Activated naive CD4-positive, alpha-beta T cell treated with anti-CD3 and anti-CD28 coated beads for 36 hours (primary cell): ENCODE measurements at places on chromosomes 6 and 20. TPM values are rescaled to one million over a fixed set of nuclear protein-coding genes. Genes with fewer than 3 reads are reported as not detected.
A peak's percentile ranks its signal among the peaks of the same experiment; 100 is the strongest.

The GFRAL gene
- not detected for total RNA-seq

- no peak for DNase-seq
- H3K27ac ChIP-seq, result no peak overlapping the region
- H3K4me3 ChIP-seq, result no peak overlapping the region
- peaks cover 18% of the 10 kb centered on the region for H3K27me3 ChIP-seq
These were observed 60.3 kb downstream of the BMP6 start for GRCh38 chr6:7786214-7786661.

DNA sequence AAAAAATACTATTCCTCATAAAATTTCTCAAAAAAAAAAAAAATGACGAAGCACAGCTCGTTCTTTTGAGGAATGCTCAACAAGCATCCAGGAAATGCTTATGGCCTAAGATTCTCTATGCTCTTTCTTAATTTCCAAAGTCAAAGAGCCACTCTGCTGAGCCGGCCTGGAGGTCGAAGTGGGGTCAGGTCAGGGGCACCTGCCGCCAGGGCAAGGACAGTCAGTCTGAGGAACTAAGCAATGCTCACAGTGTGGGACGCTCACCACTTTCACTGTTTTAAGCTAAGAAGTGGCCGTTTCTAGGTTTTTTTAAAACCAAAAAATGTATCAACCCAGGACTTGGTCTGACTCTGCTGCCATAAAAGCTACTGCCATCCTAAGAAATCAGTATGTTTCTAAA lies 17.3 kb downstream of the YTHDF1 start:
- no peak overlapping the region for H3K4me3 ChIP-seq
- H3K27ac ChIP-seq, result no peak overlapping the region
- H3K4me1 ChIP-seq, result peaks cover 42% of the 10 kb centered on the region

- H3K36me3 ChIP-seq, result no peaks in the 10 kb centered on the region
- no peak for DNase-seq
- no peaks in the 10 kb centered on the region for H3K4me1 ChIP-seq
- H3K4me3 ChIP-seq, result no peak overlapping the region
- no peak overlapping the region for H3K27ac ChIP-seq
These were observed 2.5 kb downstream of the PRL start for GRCh38 chr6:22294301-22294700.

DNA sequence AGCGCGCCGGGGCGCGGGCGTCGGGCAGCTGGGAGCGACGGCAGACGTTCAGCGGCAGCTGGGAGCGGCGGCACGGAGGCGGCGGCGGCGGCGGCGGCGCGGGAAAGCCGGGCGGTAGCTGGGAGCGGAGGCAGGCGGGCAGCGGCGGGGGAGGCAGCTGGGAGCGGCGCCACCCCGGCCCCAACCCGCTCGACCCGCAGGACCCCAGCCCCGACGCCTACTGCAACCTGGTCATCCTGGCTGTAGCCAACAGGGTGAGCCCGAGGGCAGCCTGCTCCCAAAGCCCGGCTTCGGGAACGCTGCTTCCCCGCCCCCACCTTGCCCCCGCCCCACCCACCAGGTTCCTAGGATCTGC lies 8.9 kb downstream of the CCM2L start:
- no peak for DNase-seq
- H3K4me3 ChIP-seq, result peak overlapping the region; percentile 77
- H3K36me3 ChIP-seq, result peaks cover 2% of the 10 kb centered on the region
- peaks cover 16% of the 10 kb centered on the region for H3K4me1 ChIP-seq
- no peak overlapping the region for H3K27ac ChIP-seq
- peaks cover 65% of the 10 kb centered on the region for H3K27me3 ChIP-seq

The GPR6 gene
- total RNA-seq, result not detected

The DDO gene
- total RNA-seq, result not detected

The LPIN3 gene
- 1.0 TPM for total RNA-seq

DNA sequence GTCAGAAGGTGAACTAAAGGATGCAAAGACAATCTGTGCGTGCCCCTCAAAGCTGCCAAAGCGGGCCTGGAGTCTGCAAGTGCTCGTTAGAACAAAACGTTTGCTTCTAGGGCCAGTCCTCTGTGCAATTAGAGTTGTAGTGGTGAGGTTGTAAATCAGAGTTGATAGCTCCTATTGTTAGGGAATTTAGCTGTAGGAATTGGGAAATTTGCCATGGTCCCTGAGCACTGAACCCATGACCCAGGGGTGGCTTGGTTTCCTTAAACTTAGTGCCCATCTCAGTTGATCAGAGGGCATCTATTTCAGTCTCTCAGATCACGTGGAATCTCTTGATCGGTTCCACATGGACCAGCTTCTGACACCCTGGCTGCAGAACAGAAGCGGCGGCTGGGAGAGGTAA lies 18.8 kb upstream of the RPS6KA2 start:
- no peak for DNase-seq
- H3K4me1 ChIP-seq, result no peaks in the 10 kb centered on the region
- H3K36me3 ChIP-seq, result no peaks in the 10 kb centered on the region

- DNase-seq, result no peak
- no peaks in the 10 kb centered on the region for H3K36me3 ChIP-seq
- no peak overlapping the region for H3K27ac ChIP-seq
- H3K4me1 ChIP-seq, result no peaks in the 10 kb centered on the region
- H3K4me3 ChIP-seq, result no peak overlapping the region
- peaks cover under 1% of the 10 kb centered on the region for H3K27me3 ChIP-seq
These were observed 195.6 kb upstream of the RIN2 start for GRCh38 chr20:19562426-19562825.

The L3MBTL3 gene
- total RNA-seq, result 5.0 TPM

- H3K27ac ChIP-seq, result no peak overlapping the region
- no peaks in the 10 kb centered on the region for H3K4me1 ChIP-seq
- peak; percentile 30 for DNase-seq
- H3K27me3 ChIP-seq, result no peaks in the 10 kb centered on the region
- no peak overlapping the region for H3K4me3 ChIP-seq
These were observed 646.5 kb upstream of the NOX3 start for GRCh38 chr6:156102129-156102528.

The SLC18B1 gene
- total RNA-seq, result 5.1 TPM

The EYA2 gene
- not detected for total RNA-seq

DNA sequence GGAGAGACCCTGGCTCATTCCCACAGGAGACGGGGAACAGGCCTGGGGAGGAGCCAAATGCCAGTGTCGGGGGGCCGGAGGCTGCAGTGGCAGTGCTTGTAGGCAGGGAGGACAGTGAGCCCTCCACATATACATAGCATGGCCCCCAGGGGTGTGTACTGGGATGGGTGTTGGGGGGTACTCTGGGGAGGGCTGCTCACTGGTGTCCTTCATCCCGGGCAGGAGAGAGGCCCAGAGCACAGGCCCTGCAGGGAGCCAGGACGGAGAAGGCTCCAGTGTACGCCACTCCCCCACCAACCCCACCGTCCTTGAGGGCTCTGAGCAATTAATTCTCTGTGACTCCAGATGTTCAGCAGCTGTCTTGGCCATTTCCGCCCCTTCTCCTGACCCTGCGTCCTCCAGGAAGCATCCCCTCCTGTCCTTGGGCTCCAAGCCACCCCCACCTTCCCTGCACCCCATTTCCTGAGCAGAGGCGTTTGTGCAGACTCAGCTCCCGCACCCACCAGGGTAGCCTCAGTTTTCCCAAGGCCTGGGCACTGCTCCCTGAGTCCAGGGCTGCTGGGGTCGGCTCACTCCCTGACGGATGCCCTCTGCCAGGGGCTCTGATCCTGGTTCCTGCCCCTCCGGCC lies 3.4 kb upstream of the ABHD16B start:
- peak overlapping the region; percentile 50 for H3K27ac ChIP-seq
- no peaks in the 10 kb centered on the region for H3K27me3 ChIP-seq
- H3K36me3 ChIP-seq, result peaks cover 4% of the 10 kb centered on the region
- DNase-seq, result no peak

The C20orf204 gene
- total RNA-seq, result 1.7 TPM

GRCh38 chr6:13554929-13555333 lies 19.5 kb upstream of the SIRT5 start:
- no peak overlapping the region for H3K27ac ChIP-seq
- H3K36me3 ChIP-seq, result no peaks in the 10 kb centered on the region
- no peak for DNase-seq
- H3K4me1 ChIP-seq, result no peaks in the 10 kb centered on the region

DNA sequence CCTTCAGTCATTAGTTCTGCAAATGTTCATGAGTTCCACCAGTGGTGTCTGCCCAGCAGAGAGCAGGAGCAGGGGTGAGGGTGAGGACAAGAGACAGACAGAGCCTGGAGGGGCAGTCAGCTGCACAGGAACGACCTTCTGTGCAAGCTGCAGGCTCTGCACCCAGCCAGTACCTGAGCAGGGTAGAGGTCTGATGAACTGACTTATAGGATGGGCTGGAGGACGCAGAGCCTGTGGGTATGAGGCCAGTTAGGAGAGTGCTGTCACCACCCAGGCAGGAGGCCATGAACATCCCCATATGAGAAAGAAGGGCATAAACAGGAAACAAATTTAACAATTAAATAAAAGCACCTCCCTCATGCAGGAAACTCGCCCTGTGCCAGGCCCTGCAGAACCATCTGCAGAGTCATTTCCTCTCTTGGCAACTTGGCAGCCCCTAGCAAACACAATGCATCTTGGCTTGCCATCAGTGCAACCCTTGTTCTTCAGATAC lies 17.9 kb downstream of the C6orf15 start:
- H3K4me1 ChIP-seq, result peaks cover 36% of the 10 kb centered on the region
- H3K27ac ChIP-seq, result peak overlapping the region; percentile 81
- peak; percentile 75 for DNase-seq
- no peaks in the 10 kb centered on the region for H3K36me3 ChIP-seq
- no peak overlapping the region for H3K4me3 ChIP-seq

- H3K36me3 ChIP-seq, result no peaks in the 10 kb centered on the region
- peak; percentile 11 for DNase-seq
- no peaks in the 10 kb centered on the region for H3K4me1 ChIP-seq
- no peak overlapping the region for H3K4me3 ChIP-seq
- no peaks in the 10 kb centered on the region for H3K27me3 ChIP-seq
These were observed 124.9 kb upstream of the NRN1 start for GRCh38 chr6:6131492-6132109.

The CRIP3 gene
- 3.1 TPM for total RNA-seq

GRCh38 chr6:34243131-34243771 lies 5.6 kb downstream of the SMIM29 start:
- no peaks in the 10 kb centered on the region for H3K27me3 ChIP-seq
- H3K4me1 ChIP-seq, result peaks cover 98% of the 10 kb centered on the region
- DNase-seq, result no peak
- peak overlapping the region; percentile 90 for H3K27ac ChIP-seq

- DNase-seq, result no peak
- no peaks in the 10 kb centered on the region for H3K4me1 ChIP-seq
- no peak overlapping the region for H3K4me3 ChIP-seq
These were observed 40.2 kb upstream of the INSM1 start for GRCh38 chr20:20327746-20328145.

GRCh38 chr20:33675136-33675959 lies 1.1 kb upstream of the NECAB3 start:
- peak overlapping the region; percentile 41 for H3K4me3 ChIP-seq
- H3K36me3 ChIP-seq, result peaks cover 38% of the 10 kb centered on the region

DNA sequence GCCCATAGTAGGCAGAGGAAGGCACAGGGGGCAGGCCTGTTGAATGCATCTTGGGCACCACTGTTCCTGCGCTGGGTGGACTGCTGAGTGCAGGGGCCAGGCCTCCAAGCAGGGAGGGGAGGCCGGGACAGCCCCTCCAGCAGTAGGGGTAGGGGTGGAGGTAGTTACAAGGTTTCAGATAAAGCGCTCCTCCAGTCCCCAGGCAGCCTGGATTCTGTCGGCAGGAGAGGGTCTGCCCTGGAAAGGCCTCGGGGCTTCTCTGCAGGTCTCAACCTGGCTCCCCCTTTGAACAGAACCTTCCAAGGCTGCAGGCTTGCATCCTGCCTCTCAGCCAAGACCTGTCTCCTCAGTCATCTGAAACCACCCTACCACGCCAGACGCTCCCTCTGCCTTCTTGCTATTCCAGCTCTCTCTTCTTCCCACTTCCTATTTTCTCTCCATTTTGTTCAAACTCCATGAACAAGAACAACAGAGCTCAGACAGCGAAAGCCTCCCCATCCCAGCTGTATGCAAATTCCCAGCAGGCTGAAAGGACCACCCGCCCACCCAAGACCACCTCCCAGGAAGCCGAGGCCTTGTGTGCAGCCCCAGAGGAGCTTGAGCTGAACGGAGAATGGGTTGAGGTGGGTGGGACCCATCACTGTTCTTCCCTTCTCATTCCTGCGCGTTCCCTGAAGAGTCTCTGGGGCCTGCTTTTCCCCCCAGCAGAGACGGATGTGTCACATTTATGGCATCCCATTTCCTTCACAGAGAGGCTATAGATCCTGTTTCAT lies 1.4 kb downstream of the MLN start:
- DNase-seq, result no peak
- H3K4me3 ChIP-seq, result no peak overlapping the region
- H3K4me1 ChIP-seq, result peaks cover 7% of the 10 kb centered on the region
- H3K27ac ChIP-seq, result no peak overlapping the region
- H3K36me3 ChIP-seq, result no peaks in the 10 kb centered on the region

DNA sequence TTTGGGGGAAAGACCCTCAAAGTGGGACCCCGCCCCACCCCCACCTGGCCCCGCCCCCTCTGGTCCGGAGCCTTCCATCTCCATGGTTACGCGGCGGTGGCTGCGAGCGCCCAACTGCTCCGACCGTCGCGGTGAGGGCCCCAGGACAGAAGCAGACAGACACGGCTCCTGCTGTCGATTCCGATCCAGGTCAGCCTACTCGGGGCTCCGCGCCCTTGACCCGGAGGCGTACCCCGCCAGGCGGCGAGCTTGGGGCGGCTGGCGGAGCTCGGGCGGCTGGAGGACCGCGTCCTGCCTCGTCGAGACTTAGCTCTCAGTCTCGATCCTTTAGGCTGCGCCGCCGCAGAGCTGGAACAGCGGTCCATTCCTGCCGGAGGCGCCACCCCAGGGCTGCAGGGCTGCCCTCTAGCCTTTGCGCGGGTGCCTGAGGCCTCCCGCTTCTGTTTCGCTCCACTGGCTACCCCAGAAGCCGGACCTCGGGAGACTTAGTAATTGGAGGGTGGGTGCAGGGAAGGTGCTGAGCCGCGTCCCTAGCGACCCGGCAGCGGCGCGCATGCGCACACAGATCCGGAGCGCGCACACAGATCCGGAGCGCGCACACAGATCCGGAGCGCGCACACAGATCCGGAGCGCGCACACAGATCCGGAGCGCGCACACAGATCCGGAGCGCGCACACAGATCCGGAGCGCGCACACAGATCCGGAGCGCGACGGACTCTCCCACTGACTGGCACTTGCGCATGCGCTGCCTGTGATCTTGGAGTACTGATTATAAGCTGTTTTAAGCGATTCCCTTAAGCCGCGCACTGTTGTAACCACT lies at the start of gene CFAP206:
CFAP206 (plus strand) TSS at position 72 of the 820 bp plus-strand sequence. CDS start 1,868 bp downstream, outside the sequence.
- H3K36me3 ChIP-seq, result no peaks in the 10 kb centered on the region
- no peaks in the 10 kb centered on the region for H3K4me1 ChIP-seq
- peak within 1 kb of the TSS; percentile 84 for H3K4me3 ChIP-seq
- H3K27me3 ChIP-seq, result peaks cover 11% of the 10 kb centered on the region
- H3K27ac ChIP-seq, result no peak within 1 kb of the TSS
- peak; percentile 81 for DNase-seq

GRCh38 chr20:21623781-21624094 lies 81.7 kb upstream of the PAX1 start:
- H3K36me3 ChIP-seq, result no peaks in the 10 kb centered on the region
- peaks cover 4% of the 10 kb centered on the region for H3K4me1 ChIP-seq
- H3K27me3 ChIP-seq, result peaks cover 27% of the 10 kb centered on the region
- DNase-seq, result no peak
- no peak overlapping the region for H3K4me3 ChIP-seq

The CLDN20 gene
- not detected for total RNA-seq
